ENCODE measurements at places on chromosomes 2 and 18.

- peak overlapping the region; percentile 33 for H3K4me3 ChIP-seq
- H3K27ac ChIP-seq, result peak overlapping the region; percentile 63
- peaks cover 66% of the 10 kb centered on the region for H3K4me1 ChIP-seq
- no peaks in the 10 kb centered on the region for H3K27me3 ChIP-seq
- peaks cover 28% of the 10 kb centered on the region for H3K36me3 ChIP-seq
Observed at GRCh38 chr18:13587937-13588336, 138.4 kb downstream of the FAM210A start.

- H3K4me3 ChIP-seq, result no peak overlapping the region
- peaks cover 50% of the 10 kb centered on the region for H3K27me3 ChIP-seq
- H3K27ac ChIP-seq, result no peak overlapping the region
- H3K36me3 ChIP-seq, result no peaks in the 10 kb centered on the region
- peaks cover 2% of the 10 kb centered on the region for H3K4me1 ChIP-seq
- DNase-seq, result no peak
Observed at GRCh38 chr2:240672701-240673190, 9.9 kb downstream of the AQP12B start.

DNA sequence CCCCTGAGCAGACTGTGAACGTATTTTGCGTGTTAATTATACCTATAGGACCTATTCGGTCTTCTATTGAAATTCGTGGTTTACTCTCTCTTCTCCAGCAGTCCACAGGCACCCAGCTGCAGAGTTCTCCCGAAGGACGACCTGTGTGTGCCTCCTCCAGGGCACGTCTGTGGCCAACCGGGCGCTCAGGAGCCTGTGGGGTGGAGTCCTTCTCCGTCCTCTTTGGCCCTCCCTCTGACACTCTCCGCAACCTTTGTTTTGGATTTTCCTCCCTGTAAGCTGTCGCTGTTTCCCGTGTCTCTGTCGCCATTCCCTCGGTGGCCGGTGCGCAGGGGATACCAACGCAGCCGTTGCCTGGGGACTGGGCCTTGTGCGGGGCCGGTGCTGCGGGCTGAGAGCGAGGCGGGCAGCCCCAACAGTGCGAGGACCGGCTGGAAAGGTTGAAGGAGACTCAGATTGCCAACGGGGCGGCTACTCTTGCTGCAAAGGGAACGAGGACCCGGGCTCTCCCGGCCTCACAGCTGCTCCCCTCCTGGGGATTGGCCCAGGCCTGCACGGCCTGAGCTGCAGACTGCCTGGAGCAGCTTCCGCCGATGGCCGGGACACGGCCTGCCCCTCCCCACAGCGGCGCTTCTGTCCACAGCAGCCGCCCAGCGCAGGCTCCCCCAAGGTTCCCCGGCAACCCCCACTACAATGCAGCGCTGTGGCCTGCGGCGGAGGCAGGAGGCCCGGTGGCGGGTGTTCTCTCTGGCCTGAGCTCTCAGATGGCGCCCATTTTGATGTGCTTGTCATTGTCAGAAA lies 221.0 kb downstream of the MTX2 start:
- no peak overlapping the region for H3K4me3 ChIP-seq
- H3K27me3 ChIP-seq, result peaks cover 32% of the 10 kb centered on the region
- no peaks in the 10 kb centered on the region for H3K36me3 ChIP-seq
- no peak for DNase-seq
- no peak overlapping the region for H3K27ac ChIP-seq

DNA sequence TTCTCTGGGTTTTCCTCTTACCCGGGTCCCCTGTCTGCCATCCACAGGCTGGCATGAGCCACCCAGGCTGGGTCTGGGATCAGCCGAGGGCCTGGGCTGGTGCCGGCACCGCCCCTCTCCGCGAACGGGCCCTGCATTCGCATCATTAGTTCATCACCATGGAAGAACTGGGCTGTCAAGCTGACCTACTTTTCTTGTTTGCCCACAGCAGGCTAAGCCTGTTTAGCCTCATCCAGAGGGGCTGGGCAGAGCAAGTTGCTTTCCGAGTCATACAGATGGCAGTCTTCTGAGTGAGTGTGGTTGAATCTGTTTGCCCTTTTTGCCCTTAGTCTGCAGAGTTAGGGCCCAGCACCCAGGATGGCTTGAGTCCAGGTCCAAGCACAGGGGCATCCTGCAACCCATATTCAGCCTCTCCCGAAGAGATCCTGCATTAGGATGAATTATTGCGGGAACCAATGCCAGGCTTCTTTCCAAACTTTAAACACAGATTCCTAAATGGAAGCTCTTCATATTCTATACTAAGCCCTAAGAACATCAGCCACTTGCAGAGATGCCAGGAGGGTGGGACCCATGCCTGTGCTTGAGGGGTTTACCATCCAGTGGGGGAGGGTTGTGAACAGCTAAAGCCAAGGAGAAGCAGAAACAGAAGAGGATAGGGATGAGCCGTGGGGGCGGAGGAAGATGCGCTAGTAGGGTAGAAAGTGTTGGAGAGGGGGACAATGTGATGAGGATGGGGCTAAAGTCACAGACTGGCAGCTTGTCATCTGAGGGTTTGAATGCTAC lies 68.0 kb downstream of the NPAS2 start:
- H3K27me3 ChIP-seq, result no peaks in the 10 kb centered on the region
- H3K36me3 ChIP-seq, result no peaks in the 10 kb centered on the region
- no peak overlapping the region for H3K27ac ChIP-seq
- peaks cover 1% of the 10 kb centered on the region for H3K4me1 ChIP-seq
- DNase-seq, result no peak

- DNase-seq, result no peak
- H3K36me3 ChIP-seq, result peaks cover 7% of the 10 kb centered on the region
- peaks cover 23% of the 10 kb centered on the region for H3K27me3 ChIP-seq
- no peak overlapping the region for H3K4me3 ChIP-seq
- H3K27ac ChIP-seq, result no peak overlapping the region
Observed at GRCh38 chr2:88764850-88765153, 73.3 kb downstream of the RPIA start.

GRCh38 chr2:152284398-152284797 lies 50.6 kb upstream of the FMNL2 start:
- DNase-seq, result no peak
- H3K27me3 ChIP-seq, result peaks cover 3% of the 10 kb centered on the region
- H3K4me1 ChIP-seq, result no peaks in the 10 kb centered on the region

- peaks cover 17% of the 10 kb centered on the region for H3K36me3 ChIP-seq
- DNase-seq, result peak; percentile 67
- peak overlapping the region; percentile 77 for H3K4me3 ChIP-seq
- H3K27me3 ChIP-seq, result no peaks in the 10 kb centered on the region
- H3K27ac ChIP-seq, result peak overlapping the region; percentile 92
- peaks cover 41% of the 10 kb centered on the region for H3K4me1 ChIP-seq
Observed at GRCh38 chr2:239275044-239275685, 125.7 kb downstream of the HDAC4 start.
